ENCODE measurements at places on chromosomes 7 and 10.
A peak's percentile ranks its signal among the peaks of the same experiment; 100 is the strongest.

- no peak for DNase-seq
Measured at GRCh38 chr7:1059200-1060091, 15.1 kb downstream of the GPR146 start.

- no peak for DNase-seq
Measured at GRCh38 chr7:125126376-125126775, 196.8 kb upstream of the POT1 start.

- DNase-seq = no peak
Measured at GRCh38 chr10:79424221-79425073, 21.0 kb downstream of the ZCCHC24 start.

DNA sequence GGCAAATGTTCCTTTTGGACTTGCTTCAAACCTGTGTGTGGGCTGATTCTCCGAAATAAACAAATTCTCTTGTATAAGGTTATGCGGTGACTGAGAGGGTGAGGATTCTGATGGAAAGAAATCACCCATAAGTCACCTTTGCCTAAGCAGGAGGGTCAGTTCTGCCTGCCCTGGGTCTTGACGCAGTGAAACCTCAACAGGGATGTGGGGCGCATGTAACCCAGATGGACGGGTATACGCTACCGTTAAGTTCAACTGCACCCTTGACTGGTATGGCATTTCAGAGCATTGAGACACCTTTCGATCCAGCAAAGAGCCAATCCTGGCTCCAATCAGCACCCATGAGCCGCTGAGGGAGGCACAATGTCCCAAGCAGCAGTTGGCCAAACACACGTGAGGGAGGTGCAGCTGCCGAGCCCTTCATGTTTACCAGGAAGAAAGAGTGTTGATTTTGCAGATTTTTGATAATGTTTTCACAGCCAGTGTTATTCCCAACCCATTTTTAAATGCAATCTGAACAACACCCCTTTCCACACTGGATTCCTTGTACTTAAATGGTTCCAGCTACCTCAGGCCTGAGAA is 48.1 kb downstream of the SORBS1 start:
- no peak for DNase-seq

GRCh38 chr7:41915871-41916270 is 213.0 kb upstream of the INHBA start:
- no peak for DNase-seq

DNA sequence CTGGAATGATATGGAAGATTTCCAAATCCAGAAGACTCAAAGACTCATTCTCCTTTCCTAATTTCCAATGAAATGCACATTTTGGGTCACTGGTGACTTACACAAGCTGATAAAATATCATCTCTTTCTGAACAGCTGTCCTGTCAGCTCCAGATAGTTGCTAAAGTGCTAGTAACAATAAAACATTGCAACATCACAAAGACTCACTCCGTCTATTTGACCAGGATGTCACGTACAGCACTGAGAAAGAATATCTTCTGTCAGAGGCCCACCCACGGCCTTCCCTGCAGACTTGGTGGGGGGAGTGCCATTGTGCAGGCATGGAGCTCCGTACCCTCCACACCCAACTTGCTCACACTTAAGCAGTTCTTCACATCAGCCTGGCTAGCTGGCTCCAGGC is 78.9 kb upstream of the EGR2 start:
- DNase-seq = no peak

GRCh38 chr10:93742633-93743349 is 14.9 kb upstream of the LGI1 start:
- DNase-seq = no peak

GRCh38 chr7:146892151-146892550 is 775.5 kb downstream of the CNTNAP2 start:
- no peak for DNase-seq

DNA sequence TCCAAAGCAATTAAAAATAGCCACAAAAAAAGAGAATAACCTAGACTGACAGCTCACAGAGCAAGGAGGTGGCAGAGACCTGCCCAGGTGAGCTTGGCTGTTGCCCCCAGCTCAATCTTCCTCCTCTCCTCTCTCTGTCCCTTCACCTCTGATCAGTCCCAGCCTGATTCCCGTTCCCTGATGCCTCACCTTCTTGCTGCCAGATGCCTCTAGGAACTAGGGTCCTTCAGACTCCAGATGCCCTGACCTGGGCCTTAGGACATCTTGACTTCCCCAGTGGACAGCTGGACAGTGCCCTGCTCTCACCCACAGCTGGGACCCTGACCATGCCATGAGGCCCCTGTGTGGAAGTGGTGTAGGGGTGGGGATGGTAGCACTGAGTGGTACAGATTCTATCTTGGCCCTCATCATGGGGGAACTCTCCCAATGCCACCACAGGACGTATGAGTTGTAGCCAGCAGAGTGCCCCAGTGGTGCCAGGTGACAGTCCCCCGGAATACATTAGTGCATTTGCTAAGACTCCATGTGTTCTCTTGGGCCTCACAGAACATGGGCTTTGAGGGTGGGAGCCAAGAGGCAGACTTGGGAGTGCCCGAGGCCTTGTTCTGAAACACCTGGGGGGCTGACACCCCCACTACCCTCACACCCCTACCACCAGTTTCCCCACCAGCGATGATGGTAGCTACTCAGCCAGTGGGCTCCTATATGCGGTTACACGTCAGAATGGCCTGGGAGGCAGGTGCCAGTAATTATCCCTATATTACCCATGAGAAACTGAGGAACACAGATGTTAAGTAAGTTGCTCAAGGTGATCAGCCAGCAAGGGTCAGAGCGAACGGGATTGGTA is 2.0 kb downstream of the DEPP1 start:
- no peak for DNase-seq

DNA sequence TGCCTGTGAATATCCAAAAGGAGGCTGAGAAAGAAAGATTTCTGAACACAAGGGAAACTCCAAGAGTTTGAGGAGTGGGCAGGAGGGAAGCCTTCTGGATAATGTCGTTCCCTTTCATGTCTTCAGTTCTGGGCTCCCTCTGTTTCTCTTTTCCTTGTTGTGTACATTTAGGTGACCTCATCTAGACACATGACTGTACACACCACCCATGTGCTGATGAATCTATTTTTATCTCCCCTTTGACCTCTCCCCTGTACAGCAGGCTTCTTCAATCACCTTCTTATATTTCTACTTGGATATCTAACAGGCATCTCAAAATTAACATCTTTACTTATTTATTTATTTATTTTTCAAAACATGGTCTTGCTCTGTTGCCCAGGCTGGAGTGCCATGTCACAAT is 363.1 kb downstream of the GATA3 start:
- DNase-seq = no peak

DNA sequence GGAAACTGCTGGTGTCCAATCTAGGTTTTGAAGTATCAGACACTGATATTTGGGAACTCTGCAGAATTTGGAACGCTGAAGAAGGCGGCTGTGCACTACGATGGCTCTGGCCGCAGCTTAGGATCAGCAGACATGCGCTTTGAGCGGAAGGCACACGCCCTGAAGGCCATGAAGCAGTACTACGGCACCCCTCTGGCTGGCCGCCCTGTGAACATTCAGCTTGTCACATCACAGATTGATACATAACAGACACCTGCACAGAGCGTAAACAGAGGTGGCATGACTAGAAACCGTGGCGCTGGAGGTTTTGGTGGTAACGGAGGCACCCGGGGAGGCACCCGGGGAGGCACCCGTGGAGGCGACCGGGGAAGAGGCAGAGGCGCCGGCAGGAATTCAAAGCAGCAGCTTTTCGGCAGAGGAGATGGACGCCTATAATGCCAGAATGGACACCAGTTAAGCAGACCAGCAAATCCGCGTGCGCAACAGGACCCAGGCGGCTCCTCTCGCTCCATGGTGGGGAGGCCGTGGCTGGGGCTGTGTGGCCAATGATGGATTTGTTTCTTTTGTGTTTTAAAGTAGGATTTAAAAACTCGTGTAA is 22.2 kb upstream of the CCL24 start:
- DNase-seq = no peak

- DNase-seq = no peak
Measured at GRCh38 chr10:42864575-42864974, 82.0 kb downstream of the BMS1 start.

DNA sequence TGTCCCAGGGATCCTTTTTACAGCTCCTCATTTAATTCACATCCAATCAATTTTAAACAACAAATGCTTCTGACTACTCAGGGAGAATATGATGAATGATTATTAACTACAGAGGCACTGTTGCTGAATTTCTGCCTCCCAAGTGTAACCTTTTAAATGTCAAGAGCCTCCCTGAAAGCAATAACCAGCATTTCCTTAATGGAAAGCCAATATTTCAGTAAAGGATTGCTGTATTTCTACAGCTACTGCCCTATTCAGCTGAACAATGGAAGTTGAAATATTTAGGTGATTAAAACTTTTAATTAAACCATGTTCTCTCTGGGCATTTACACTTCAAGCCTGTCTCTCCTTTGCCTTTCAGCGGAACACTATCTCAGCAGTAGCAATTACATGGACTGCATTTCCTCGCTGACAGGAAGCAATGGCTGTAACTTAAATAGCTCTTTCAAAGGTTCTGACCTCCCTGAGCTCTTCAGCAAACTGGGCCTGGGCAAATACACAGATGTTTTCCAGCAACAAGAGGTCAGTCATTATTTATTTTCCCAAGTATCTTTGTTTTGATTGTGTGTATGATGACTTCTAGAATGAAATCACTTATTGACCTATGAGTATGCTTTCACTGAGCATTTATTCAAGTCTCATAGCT is 304.7 kb downstream of the BICC1 start:
- no peak for DNase-seq

GRCh38 chr10:33483124-33483815 is 148.8 kb upstream of the NRP1 start:
- no peak for DNase-seq

- DNase-seq = no peak
Measured at GRCh38 chr7:1049006-1049741, 4.8 kb downstream of the GPR146 start.

GRCh38 chr10:119650692-119651513 is at the start of gene BAG3:
TSS of gene BAG3 (plus strand) at chr10:119651380. CDS start at chr10:119651676, 296 bp downstream.
- DNase-seq = peak; percentile 68

DNA sequence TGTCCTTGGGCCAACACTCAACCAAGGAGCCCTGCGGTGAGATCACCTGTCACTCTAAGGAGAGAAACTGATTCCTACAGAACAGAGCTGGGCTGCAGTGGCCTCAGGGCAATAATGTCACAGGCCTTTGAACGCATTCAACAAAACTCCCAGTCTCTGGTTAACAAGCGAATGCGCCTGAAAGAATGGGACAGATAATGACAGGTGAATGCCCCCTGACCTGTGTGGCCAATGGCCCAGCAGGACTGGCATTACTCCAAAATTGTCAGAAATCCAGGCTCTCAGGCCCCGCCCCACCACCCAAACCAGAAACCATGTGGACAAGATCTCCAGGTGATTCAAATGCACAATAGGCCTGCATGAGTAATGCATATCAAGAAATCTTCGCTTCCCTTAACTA is 277.7 kb upstream of the KLF6 start:
- DNase-seq = no peak

- no peak for DNase-seq
Measured at GRCh38 chr10:68333440-68334431, 1.0 kb upstream of the PBLD start.

- no peak for DNase-seq
Measured at GRCh38 chr10:116848032-116848943, 1.0 kb upstream of the ENO4 start.

GRCh38 chr10:50554995-50555568 is 68.7 kb downstream of the SGMS1 start:
- DNase-seq = no peak

DNA sequence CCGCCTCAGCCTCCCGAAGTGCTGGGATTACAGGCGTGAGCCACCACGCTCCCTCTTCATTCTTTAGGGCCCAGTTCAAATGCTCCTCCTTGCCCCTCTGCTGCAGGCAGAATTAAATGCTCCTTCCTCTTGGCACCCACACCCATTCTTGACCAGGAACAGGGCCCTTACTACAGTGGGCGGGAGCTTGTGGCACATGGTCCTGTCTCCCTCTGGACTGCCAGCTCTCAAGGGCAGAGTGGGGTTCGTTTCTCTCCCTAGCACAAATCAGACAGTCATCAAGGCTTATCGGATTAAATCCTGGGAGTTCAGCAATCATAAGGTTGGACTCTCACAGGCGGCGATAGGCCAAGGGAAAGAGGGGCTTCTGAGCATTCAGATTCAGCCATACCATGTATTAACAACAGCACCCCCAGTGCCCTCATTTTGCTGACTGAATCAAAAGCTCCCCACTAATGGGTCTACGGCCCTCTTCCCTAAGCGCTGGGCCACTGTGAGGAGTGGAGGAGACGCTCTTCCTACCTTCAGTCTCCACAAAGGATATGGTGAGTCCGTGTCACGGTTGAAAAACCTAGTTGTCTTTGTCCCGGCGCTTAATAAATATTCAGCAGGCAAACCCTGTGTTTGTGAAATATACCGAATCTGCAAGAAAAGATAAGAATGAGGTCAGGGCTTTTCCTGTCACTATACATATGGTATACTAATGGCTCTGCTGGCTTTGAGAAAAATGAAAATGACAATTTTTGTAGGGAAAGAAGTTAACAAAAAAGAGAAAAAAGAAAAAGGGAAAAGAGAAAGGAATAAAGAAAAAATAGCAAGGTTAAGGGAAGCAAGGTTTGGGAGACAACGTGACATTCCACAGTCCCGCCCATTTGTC is 107.4 kb downstream of the CLEC2L start:
- no peak for DNase-seq

GRCh38 chr10:100133801-100134200 is 52.0 kb downstream of the ERLIN1 start:
- DNase-seq = no peak

DNA sequence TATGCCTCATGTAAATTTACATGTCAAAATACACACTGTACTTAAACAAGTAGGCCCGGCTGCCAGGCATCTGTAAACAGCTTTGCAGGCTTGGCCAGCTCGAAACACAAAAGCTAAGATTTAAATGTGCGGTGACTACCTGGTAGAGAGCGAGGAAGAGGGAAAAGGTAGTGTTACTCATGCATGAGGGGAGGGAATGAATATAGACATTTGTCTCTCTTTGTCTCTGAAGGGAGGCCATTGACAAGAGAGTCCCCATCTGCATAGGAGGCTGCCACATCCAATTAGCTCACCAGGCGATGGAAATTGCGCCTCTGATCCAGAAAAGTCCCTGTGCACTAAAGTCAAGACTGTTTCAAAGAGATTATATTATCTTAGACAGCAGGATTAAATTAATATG is 535.8 kb downstream of the PTPRN2 start:
- DNase-seq = no peak

DNA sequence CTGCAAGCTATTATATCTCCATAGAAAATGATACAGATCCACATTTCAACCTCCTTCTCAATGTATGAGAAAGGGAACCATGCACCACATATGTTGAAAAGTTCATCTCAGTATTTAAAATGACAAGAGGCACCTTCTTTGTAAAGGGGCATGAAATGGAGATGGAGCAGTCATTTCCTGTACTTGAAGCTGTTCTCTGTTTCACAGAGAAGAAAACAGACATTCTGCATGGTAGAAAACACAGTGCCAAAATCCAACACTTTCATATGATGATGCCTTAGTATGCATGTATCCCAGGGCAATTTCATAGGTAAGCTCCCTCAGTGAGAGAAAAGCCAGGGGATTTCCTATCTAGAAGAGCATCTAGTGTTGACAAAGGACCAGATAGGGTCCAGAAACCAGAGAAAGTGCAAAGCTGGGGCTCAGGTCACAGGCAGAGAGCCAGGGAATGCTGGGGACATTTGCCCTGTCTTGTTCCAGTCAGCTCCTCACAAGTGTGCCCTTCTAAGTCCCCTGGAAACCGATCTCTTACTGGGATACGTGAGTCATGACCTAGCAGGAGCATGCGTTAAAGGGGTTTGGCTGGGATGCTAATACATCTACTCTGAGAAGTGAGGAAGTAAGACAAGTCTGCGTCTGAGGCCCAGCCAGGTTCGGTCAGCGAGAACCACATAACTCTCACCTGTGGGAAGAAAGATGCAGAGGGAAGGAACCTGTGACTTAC is 118.7 kb downstream of the ICA1 start:
- DNase-seq = no peak
